Stimulated activated CD4-positive, alpha-beta T cell treated with anti-CD3 and anti-CD28 coated beads, Interleukin-15, amount 100 ng/mL, for 24 hours (primary cell): ENCODE measurements at places on chromosomes 6 and 20.

DNA sequence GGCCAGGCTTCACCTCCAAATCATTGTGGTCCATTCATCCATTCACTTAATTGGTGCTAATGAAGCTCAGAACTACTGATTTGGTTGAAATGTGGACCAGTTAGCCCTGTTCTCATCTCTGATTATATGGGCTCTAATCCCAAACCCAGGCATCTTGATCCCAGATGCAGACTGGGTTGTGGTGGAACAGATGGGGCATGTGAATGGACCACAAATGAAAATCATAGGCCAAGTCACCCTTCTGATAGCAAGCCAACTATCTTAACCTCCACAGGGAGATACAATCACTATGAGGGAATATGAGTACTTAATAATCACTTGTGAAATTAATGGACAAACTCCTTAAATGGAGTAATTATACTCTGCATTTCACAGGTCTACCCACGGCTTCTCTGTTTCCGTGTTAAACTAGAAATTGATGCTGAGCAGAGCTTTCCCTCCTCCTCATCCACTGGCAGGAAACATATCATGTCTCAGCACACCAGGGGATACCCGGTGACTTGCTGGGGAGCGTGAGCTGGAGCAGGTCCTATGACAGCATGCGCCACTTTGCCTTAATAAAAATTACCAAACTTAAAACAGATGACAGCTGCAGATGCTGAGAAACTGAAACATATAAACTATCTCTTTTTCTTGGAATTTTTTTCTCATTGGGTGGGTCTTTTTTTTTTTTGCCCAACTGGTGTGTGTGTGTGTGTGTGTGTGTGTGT, 108.8 kb upstream of the HEY2 start:
- no peak for DNase-seq

DNA sequence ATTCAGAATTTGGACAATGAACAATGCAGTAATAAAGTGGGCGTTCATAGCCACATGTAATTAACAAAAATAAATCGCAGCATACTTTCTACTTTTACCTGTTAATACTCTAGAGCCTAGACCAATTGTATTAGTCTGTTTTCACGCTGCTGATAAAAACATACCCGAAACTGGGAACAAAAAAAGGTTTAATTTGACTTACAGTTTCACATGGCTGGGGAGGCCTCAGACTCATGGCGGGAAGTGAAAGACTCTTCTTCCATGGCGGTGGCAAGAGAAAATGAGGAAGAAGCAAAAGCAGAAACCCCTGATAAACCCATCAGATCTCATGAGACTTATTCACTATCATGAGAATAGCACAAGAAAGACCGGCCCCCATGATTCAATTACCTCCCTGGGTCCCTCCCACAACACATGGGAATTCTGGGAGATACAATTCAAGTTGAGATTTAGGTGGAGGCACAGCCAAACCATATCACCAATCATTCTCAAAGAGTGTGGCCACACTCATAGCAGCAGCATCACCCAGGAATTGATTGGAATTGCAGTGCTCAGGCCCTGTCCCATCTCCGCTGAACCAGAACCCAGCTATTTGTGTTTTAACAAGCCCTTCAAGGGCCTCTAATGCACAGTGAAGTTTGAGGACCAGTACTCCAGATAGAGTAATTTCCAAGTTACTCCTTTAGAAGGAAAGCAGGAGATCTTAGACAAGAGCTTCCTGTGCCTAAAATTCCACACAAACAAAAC, 650.0 kb downstream of the KIF16B start:
- DNase-seq = no peak

GRCh38 chr20:60627751-60628565, 624.1 kb upstream of the CDH4 start:
- DNase-seq = no peak

DNA sequence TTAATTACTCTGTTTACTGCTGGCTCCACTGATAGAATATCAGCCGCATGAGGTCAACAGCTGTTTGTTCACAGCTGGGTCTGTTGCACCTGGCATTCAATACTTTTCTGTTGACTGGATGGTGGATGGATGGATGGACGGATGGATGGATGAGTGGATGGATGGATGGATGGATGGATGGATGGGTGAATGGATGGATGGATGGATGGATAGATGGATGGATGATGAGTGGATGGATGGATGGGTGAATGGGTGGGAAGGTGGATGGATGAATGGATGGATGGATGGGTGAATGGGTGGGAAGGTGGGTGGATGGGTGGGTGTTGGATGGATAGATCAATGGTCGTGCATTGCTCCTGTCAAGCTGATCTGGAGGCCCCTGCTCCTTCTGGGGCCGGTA, 422.2 kb upstream of the SULF2 start:
- no peak for DNase-seq

DNA sequence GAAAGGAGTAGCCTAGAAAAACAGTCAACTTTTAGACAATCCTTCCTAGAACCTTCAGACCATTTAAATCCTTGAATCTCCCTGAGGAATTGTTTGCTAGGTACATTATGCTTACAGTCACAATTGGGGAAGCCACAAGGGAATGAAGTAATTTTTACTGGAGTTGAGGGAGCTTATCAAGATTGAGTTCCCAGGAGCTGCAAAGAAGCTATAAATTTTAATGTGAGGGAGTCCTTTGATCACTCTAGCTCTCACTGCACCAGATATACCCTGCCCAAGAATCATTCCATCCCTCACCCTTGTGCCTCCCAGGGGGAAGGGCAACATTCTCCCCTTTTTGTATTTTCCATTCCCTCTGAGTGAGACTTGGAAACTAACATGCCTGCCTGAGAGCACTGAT, 12.3 kb upstream of the ZNF165 start:
- no peak for DNase-seq

DNA sequence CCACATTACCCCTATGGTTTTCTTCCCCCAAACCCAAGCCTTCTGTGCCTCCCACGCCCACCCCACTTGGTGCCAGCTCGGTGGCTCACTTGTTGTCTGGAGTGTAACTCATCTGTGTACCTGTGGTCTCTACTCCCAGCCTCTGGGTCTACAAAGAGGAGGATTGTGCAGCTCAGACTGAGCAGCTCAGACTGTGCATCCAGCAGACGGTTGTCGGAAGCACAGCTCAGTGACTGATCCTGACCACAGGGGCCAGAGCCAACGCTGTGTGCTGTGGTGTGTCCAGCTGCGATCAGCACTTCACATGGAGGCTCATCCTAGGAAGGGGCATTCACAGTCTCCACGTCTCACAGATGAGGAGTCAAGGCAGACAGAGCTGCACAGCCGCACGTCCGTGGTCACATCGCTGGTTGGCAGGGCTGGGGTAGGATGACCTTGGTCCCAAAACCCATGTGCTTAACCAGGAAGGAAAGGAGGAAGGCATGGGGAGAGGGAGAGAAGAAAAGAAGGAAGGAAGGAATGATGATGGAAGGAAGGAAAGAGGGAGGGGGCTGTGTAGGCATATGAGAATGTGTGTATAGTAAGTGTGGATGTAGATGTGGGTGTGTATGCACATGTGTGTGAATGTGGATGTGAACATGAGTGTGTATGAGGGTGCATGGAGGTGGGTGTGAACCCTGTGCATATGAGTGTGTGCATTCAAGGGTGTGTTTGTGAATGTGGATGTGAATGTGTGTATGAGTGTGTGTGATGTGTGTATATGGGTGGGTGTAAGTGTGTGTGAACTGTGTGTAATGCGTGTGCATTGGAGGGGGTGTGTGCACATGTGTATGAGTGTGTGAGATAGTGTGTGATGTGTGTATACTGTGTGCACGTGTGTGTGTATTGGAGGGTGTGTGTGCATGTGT, 28.2 kb upstream of the STX16 start:
- DNase-seq = no peak

GRCh38 chr20:63501818-63502670, 3.2 kb upstream of the EEF1A2 start:
- DNase-seq = no peak

DNA sequence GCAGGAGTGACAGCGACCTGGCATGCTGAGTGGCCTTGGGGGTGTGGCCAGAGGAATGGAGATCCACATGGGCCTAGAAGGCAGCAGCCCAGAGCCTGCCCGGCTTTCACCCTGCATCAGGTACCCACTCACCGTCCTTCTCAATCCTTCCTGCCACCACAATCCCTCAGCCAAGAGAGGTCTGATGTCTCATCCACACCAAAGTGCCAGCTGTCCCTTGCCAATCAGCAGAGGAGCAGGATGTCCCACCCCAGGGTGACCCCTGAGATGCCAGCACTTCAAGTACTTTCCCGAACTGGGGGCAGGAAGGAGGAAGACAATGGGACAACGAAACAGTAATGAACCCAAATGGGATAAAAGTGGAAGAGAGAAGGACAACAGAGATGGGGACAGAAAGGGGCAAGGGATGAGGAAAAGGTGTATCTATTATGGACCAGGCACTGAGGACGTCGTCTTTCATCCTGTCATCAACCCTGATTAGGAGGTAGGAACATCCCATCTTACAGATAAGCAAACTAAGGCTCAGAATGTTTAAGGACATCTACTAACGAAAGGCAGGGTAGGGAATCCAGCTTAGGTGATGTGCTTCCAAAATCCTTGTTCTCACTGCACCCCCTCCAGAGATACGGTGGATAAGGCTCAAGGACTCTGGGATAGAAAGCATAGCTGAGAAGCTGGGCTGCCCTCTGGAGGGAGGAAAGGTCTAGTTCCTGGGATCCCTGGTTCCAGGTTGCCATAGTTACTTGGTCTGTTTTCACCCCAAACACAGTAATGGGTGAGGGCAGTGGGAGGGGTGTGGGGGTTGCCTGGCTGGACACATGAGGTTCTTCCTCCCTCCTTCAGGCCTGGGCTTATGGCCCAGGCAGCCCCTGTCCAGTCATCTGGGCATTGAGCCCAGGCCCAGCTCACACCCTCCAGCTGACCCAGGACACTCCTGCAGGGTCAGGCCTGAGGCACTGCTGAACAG, 4.5 kb upstream of the TNXB start:
- DNase-seq = no peak

DNA sequence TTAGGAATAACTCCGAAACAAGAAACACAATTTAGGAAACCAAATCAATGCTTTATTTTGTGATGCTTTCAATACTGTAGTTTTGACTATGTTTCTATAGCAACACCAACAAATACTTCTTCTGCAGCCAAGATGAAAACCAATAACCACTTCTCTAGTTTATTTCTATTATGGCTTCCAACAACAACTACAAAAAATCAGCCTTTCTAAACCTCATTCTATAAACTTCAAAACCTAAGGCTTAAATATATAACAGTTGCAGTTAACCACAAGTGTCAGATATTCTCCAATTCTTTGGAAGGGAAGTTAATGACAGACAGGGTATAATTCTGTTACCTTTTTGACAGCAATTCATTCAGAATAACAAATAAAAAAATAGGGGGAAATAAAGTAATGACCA, 80.9 kb downstream of the EPB41L2 start:
- no peak for DNase-seq

DNA sequence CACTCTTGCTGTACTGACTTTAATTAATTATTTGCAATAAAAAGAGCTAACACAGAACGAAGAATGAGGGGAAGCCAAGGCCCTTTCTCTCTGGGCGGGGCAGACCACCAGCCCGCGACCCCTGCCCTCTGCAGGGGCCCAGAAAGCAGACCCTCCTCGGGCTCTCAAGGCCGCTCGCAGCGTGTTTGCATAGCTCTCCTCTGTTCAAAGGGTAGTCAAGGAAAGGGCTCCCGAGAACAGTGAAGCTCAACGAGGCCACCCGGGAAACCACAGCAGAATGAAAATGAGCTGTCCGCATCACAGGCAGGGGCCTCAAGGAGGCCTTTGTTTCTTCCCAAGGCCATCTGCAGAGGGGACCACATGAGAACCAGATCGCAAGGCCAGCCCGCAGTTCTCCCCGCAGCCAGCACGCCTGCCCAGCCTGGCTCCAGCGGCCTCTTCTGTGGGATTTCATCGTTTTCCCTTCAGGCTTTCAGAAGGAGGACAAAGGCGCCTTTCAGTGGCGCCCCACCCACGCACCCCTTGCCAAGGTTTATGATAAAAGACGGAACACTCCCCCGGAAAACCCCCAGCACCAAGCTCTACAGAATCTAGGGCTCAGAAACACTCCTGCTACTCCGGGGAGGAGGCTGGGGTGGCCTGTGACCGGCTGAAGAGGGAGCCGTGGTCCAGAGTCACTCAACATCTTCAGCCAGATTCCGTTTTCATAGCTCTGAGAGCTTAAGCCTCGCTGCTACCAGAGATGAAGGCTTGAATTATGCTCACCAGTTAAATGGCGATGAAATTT, 25.3 kb downstream of the ACSS1 start:
- DNase-seq = no peak

GRCh38 chr6:31898383-31899011, 999 bp upstream of the EHMT2 start:
- DNase-seq = peak; percentile 36

DNA sequence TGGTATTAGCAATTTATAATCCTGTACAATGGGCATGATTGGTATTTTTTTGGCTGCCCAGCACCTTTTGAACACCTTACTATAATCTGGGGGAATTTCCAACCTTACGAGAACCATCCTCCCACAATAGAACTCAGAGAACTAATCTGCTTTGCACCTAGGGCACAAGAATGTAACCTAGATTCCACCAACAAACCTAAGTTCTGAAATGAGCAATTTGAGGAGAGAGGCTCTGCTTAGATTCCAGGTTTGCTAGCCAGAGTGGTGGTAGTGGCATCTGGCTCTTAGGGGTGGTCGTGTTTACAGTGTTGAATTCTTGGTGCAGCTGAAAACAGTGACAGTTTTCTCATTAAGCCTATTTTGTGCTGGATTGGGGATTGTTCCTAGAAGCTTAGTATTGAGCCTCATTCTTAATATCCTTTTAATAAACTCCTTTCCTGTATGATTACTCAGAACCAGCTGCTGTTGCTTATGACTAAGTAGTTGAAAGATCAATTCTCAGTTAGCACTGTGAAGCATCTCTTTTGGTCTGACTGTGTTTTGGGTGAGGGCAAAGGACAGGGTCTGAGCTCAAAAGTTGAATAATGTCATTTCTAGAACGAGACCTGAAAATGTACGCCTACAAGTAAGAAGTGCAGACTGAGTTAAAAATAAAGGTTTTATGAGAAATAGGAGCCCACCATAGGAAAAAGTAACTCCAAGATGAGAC, 385.6 kb downstream of the CDKAL1 start:
- peak; percentile 8 for DNase-seq

DNA sequence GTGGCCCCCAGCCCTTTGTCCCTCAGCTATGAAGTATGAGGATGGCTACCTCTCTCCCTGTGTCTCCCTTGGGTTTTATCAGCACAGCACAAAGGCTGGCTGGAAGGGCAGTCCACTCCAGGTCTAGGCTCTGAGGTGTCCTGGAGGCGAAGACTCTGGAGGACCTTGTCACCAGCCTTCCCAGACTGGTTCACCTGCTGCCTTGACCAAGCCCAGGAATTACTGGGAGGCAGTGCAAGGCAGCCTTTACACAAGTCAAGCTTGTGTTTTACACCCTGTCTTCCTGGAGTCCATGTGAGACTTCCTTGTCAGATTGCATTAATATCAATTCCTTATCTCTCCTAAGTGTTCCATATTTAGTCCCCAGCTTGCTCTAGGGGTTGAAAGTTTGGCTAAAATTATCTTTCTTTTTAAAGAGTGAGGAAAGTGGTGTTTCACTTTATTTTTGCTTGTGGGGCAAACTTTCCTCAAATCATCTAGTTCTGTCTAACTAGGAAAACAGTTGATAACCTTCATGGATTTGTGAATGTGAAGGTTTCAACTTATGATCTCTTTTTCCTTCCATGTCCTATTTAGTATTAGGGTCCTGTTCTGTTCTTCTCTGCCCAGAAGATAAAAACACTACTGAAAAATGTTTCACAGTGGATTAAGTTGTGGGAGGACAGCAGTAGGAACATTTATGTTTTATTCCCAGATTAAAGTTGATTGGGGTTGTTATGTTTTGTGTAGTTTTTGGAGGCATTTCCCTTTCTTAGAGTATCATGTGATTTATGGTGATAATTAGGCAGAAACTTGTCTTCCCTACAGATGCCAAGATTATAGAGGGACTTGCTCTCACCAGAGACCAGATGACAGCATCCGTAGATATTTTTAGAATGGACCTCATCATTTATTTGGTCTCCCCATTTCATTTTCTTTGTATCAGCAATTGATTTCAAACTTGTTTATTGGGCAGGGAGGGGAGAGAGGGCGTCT, 114.8 kb downstream of the FOXO3 start:
- DNase-seq = no peak
